ENCODE measurements at places on chromosomes 4 and X.

DNA sequence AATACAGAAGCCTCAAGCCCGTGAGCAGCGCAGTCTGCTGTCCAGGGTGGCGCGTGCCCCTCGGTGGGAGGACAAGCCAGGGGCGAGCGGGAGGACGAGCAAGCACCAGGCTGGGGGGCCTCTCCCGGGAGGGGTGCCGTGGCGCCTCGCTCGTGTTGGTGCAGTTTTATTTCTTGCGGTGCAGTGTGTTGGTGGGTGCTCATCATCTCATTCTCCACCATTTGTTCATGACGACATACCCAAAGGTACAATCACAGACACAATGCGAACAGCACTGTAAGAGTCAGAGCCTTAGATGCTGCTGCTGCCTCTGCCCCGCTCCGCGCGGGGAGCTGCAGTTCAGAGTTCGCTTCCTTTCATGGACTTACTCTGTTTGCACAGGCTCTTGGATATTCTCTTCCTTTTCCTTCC, 30.3 kb downstream of the RGS12 start:
- DNase-seq = no peak

- no peak for DNase-seq
Measured at GRCh38 chrX:9466736-9467135, 1.9 kb downstream of the TBL1X start.

DNA sequence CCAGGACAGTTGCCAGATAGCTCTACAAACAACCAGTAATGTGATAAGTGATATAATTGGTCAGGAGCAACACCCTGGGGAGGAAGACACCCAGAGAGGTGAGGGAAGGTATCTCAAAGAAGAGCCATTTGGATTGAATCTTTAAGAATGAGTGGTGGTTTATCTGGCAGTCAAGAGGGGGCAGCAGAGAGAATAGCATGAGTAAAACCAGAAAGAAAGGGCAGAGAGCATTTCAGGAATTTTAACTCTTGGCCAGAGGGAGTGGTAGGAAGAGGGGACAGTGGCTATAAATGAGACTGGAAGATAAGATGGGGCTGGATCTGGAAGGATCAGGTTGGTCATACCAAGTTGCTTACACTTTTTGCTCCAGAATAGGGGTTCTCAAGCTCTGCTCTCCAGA, 5.9 kb upstream of the SEPTIN6 start:
- DNase-seq = peak; percentile 30

GRCh38 chrX:106220177-106220576, 52.1 kb downstream of the PWWP3B start:
- no peak for DNase-seq

GRCh38 chr4:138666366-138666765, 349.2 kb upstream of the NOCT start:
- DNase-seq = no peak

- DNase-seq = peak; percentile 28
Measured at GRCh38 chrX:38175139-38175538, 45.5 kb downstream of the SRPX start.

DNA sequence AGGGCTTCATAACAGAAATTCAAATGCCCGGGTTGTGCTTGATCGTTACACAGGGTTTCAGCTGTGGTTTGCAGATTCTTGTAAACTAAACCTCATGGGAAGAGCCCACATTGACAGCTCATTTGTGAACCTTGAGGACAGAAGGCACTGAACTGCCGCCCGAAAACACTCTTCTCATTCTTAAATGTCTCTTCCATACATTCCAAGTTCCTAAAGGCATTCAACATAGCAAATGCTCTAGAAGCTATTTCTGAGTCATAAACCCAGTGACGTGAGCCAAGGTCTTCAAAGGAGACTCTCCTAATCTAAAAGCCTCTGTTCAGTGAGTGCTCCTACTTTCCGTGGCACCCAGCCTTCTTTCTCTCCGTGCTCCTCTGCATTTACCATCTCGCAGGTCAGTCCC, 737.8 kb upstream of the FRG1 start:
- no peak for DNase-seq

DNA sequence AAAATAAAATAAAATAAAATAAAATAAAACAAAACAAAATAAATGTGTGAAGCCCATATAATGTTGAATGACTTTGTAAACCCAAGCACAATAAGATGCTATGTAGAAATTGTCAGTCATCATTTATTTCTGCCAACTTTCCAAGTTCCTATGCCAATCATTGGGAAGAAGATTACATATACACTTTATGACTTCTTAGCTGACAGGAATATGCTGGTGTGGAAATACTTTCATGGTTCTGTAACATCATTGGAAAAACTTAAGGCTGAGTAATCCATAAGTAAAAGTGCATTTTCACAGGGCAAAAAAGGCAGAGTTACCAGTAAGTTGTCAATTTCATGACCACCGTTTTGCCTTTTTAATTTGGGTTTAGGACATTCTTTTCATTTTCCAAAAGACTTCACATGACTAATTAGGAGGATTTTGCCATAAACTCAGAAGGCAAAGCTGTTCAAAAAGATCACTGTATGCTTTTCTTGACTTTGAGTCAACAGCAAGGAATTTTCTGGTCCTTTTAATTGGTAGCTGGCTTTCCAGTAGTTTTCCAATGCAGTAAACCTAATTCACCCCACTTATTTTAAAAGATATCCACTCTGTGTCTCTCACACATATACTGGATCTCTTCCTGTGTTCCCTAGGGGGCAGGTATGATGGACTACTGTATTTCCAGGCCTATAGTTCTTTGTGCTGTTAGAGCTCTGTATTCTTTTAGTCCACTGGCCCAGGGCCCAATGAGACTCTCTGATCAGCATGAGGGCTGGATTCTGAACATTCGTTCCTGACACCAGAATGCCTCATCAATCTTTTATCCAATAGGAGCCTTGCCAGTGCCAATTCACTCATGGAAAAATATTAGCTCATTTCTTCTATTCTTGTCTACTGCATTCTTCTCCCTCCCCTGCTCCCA, 26.2 kb upstream of the SCRG1 start:
- no peak for DNase-seq

DNA sequence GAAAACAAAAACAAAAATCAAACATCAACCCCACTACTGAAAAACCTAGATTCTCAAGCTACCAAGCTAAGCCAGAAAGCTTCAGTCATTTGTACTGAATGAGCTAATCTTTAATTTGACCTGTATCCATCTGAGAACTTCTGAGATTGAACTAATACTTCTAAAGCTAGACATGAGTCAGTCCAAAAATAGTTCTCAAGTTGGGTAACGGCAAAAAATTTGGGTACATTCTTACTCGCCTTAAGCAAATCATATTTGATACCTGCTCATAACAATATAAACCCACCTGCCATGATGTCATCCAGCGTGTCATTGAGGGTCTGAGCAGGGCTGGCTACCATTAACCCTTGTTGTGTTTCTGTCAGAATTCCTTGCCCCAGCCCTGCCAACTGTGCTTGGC, 69.7 kb upstream of the COX18 start:
- DNase-seq = no peak

- no peak for DNase-seq
Measured at GRCh38 chr4:234178-234577, 71.1 kb downstream of the ZNF732 start.

- DNase-seq = no peak
Measured at GRCh38 chrX:54416965-54417364, 23.2 kb upstream of the TSR2 start.

GRCh38 chr4:153081693-153082092, 122.5 kb upstream of the TRIM2 start:
- no peak for DNase-seq

DNA sequence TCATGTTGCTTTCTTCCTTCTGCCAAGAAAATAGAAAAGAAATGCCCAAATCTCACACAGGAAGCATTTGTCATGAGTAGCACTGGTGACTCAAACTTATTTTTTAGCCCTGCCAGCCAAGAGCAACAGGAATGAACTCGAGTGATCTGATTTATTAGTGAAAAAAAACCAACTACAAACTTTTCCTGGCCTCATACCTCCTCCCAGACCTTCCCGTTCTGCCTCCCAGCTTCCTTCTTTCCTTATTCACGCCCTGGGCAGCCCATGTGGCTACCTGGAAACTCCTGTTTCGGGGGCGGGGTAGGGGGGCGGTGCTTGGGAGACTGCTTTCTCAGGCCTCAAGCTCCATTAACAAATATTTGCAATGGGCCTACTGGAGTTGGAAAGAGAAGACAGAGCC, 178.5 kb downstream of the NHS start:
- no peak for DNase-seq

DNA sequence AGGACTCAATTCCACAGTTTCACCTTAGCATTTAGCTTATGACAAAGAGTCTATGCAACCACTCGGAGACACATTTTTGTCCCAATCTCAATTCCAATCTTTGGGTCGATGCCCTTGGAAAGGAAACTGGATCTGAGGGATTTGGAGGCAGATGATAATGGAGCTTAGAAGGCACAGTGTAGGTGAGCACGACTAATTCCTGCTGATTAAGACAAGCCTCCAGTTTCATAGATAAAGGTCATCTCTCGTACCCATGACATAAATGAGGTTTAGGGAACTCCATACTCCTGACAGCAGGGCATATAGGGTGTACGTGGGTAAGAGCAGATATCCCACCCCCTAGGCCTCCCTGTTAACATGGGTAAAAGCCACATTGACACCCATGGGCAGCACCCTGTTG, 24.4 kb upstream of the ZNF718 start:
- no peak for DNase-seq

DNA sequence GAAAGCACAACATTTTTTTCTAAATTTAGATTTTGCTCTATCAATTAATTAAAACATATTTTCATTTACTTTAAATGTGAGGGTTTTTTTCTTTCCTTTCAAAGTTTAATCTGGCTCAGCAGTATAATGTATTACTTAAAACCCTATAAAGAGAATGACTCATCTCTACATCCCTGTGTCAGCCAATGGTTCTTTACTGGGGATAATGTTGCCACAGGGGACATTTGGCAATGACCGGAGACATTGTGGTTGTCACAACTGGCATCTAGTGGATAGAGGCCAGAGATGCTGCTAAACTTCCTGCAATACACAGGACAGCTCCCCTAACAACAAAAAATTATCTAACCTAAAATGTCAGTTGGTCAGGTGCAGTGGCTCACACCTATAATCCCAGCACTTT, 53.8 kb downstream of the SYNPO2 start:
- no peak for DNase-seq

- no peak for DNase-seq
Measured at GRCh38 chr4:146165840-146166239, 9.7 kb upstream of the LSM6 start.

GRCh38 chrX:53065104-53065503, 16.5 kb downstream of the GPR173 start:
- DNase-seq = no peak

GRCh38 chr4:132493476-132493875, 655.6 kb upstream of the PCDH10 start:
- no peak for DNase-seq

DNA sequence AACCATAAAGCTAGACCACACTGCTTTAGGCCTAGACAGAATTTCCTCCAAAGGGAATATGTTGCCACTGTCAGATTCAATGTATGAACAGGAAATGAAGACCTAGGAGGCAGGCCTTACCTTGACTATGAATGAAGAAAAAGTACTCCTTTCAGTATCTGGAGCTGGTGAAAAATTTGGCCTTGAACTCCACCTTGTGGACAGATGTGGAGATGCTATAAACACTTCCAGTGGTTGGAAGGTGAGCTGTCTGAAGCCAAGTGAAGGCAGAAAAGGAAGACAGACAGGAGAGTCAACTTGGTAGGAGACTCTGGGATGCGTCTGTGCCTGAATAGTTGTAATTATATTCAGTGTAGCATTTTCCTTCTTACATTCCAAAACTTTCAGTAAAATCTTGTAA, 17.2 kb downstream of the SPIN3 start:
- peak; percentile 36 for DNase-seq

- no peak for DNase-seq
Measured at GRCh38 chr4:40550948-40551462, 78.7 kb downstream of the RBM47 start.

DNA sequence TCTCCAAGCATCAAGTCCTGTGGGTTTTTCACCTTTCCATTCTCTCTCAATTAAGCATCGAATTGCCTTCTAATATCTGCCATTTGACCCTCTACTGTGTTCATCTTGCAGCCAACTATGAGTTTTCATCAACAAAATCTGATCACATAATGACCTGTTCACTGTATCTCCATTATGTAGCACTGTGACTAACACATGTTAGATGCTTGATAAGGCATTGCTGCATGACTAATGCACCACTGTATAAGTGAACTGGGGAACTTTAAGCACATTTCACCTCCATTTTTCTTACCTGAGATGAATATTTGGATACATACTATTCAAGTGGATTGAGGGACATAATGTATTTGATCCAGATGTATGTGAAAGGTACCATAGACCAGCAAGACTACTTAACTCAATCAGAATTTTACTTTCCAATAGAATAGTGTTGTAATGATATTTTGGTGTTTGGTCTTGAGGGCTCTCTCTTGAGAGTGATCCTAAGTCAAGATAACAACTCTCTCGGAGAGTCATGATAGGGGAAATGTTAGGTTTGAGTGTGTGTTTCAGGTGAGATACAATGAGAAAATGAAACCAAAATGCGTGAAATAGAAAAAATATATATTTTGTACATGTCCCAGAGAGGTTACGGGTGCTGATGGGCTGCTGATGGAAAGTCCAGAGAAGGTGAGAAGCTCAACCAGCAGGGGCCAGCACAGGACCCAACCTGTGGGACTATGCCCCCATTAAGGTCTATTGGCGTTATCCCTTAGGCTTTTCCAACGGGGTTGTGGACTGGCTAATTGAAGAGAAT, 60.2 kb upstream of the HS3ST1 start:
- no peak for DNase-seq

DNA sequence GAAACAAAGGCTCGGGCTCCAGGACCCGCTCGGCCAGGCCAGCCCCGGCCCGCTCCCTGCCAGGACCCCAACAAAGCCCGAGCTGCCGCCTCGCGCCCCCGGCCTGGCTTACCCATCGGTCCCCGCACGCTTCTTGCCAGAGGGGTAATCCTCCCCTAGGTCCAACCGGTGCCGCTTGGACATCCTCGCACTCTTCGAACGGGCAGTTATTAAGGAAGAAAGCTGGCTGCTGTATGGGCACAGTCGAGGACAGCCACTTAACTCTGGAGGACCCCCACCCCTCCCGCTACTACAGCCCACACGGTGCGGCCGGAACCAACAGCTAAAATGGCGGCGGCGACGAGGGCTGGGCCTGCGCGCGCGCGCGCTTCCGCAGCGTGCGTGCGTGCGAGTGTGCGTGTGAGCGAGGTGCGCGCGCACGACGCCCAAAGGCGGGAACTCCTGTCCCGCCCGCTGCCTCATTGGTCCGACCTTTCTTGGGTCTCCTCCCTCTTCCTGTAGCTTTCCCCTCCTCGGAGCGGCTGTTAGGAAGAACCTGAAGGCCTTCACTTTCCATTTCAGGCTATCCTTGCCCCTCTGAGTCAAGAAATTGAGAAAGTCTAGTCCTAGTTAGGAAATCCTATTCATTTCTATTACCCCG, at the start of gene DHX15:
DHX15 (minus strand) TSS at position 344 of the 640 bp plus-strand sequence; CDS start at position 183, 161 bp downstream.
- peak; percentile 94 for DNase-seq
